GM23338 (cell line): ENCODE measurements at places on chromosomes 11 and 22. TPM values are rescaled to one million over a fixed set of nuclear protein-coding genes. Genes with fewer than 3 reads are reported as not detected.

DCDC1 gene
- total RNA-seq: 0.27 and 0.56 TPM in 2 replicates

UPB1 gene
- total RNA-seq: 0.16 TPM in 1 of 2 replicates, not detected in the other

TMEM191B gene
- 3.6 and 26.3 TPM in 2 replicates for total RNA-seq

KRTAP5-7 gene
- not detected in 2 replicates for total RNA-seq

TMEM45B gene
- 0.31 and 0.38 TPM in 2 replicates for total RNA-seq

APOBEC3G gene
- 2.6 and 3.3 TPM in 2 replicates for total RNA-seq

TNRC6B gene
- total RNA-seq: 41.4 and 46.9 TPM in 2 replicates

DNA sequence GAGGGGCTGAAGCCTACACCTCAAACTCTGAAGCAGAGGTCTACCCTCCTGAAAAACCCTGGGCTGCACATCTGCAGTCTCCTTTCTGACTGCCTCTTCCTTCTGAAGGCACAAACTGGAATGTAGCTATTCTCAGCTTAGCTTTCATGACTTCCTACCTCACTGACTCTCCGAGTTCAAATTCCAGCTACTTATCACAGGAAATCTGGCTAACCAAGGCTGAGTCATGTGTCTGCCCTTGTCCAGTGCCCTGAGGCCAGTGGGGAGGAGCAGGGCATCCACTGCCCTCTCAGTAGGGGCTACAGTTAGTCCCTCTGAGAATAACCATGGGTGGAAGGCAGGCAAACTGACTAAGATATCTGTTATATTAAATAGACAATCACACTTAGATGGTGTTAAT, 29.2 kb downstream of the PDGFD start:
- H3K4me1 ChIP-seq: no peaks in the 10 kb centered on the region
- no peak overlapping the region for H3K4me3 ChIP-seq
- DNase-seq: no peak

GRCh38 chr11:92224407-92225124, at the start of gene FAT3:
TSS of gene FAT3 (plus strand) at chr11:92224818. CDS start at chr11:92352113, 127,295 bp downstream.
- H3K36me3 ChIP-seq: peaks cover 7% of the 10 kb centered on the region; the same call in 1 of the 2 replicates
- DNase-seq: peak; percentile 81
- H3K27ac ChIP-seq: no peak within 1 kb of the TSS
- peak within 1 kb of the TSS; percentile 90 for H3K4me3 ChIP-seq
- peaks cover 67% of the 10 kb centered on the region for H3K4me1 ChIP-seq

- H3K27ac ChIP-seq: no peak overlapping the region
- no peaks in the 10 kb centered on the region for H3K36me3 ChIP-seq
- no peak overlapping the region for H3K4me3 ChIP-seq
- no peaks in the 10 kb centered on the region for H3K27me3 ChIP-seq
- H3K4me1 ChIP-seq: peaks cover 13% of the 10 kb centered on the region
Measured at GRCh38 chr11:112806876-112807275, 154.3 kb upstream of the NCAM1 start.

GRCh38 chr22:21904250-21904789, 36.9 kb upstream of the MAPK1 start:
- H3K4me3 ChIP-seq: no peak overlapping the region
- H3K27ac ChIP-seq: no peak overlapping the region
- H3K36me3 ChIP-seq: no peaks in the 10 kb centered on the region
- no peaks in the 10 kb centered on the region for H3K4me1 ChIP-seq
- no peaks in the 10 kb centered on the region for H3K27me3 ChIP-seq

- peak; percentile 69 for DNase-seq
- no peaks in the 10 kb centered on the region for H3K36me3 ChIP-seq
- H3K27me3 ChIP-seq: no peaks in the 10 kb centered on the region
- H3K27ac ChIP-seq: no peak overlapping the region
Measured at GRCh38 chr11:76419896-76420295, 24.9 kb upstream of the EMSY start.

DNA sequence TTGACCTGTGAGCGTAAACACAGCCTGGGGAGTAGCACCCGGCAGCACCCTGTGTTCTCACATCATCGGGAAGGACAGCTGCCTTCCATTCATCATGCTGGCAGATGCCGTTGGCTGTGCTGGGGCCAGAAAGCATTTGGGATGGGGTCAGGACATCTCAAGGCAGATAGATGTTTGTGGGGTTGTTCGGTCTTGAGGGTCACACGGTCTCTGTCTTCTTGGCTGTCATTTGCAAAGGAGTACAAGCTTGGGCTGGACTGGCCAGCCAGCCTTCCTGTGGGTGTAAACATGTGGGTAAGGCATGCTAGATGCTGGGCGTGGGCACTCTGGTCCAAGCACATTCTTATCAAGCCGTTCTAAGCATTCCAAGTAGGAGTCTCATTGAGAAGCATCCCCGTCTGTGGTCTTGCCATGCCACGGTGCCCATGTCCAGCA, 81.4 kb downstream of the TBC1D22A start:
- H3K4me3 ChIP-seq: no peak overlapping the region
- H3K4me1 ChIP-seq: no peaks in the 10 kb centered on the region
- H3K36me3 ChIP-seq: no peaks in the 10 kb centered on the region
- no peak overlapping the region for H3K27ac ChIP-seq
- DNase-seq: no peak

DNA sequence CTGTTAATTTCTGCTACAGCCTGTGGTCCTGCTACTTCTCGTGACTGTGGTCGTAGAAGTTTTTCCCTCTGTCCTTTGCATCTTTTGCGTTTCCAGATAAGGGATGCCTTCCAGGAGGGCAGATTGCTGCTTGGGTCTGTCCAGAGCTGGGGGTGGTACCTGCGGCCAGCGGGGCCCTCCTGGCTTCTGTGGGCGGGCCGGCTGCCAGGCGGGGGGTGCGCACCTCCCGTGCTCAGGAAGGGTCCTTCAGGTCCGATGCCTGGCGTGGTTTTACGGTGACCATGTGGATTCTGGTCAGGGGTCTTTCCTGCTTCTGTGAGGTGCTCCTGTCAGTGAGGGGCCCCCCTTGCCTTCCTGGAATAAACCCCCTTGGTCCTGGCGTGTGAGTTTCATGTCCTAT, 84.8 kb downstream of the KCNQ1 start:
- H3K27me3 ChIP-seq: no peaks in the 10 kb centered on the region
- no peak for DNase-seq
- H3K4me1 ChIP-seq: peaks cover 8% of the 10 kb centered on the region; the same call in 1 of the 2 replicates
- no peak overlapping the region for H3K4me3 ChIP-seq
- no peak overlapping the region for H3K27ac ChIP-seq

DNA sequence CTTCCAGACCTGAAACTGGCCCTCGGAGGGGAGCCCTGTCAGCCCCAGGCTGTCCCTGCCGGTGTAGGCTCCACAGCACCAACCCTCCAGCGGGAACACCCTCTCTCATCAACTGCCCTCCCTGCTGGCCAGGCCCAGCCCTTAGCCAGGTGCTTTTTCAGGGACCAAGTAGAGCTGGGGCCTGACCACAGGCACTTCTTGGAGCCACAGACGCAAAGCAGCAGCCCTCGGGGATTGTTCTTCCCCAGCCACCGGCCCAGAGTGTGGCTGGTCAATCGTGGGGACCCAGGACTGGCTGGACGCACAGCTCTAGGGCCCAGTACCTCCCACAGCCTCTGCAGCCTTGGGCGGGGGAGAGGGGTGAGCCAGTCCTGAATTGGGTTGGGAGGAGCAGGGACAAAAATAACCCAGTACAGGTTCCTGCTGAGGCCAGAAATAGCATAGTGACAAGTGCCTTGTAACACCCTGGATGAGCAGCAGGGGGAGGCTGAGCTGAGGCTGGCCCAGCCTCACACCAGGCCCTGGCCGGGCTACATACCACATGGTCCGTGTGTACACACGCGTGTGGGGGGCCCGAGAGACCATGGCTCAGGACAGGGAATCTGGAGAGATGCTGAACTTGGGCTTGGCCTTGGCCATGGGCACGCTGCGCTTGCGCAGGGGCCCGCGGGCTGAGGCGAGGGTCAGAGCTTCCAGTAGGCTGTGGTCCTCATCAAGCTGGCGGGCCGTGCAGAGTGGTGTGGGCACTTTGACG, 2.0 kb downstream of the KCNJ11 start:
- H3K27ac ChIP-seq: no peak overlapping the region
- peaks cover 7% of the 10 kb centered on the region; the same call in 1 of the 2 replicates for H3K4me1 ChIP-seq
- H3K36me3 ChIP-seq: no peaks in the 10 kb centered on the region
- no peaks in the 10 kb centered on the region for H3K27me3 ChIP-seq
- peak; percentile 73 for DNase-seq
- no peak overlapping the region for H3K4me3 ChIP-seq

DNA sequence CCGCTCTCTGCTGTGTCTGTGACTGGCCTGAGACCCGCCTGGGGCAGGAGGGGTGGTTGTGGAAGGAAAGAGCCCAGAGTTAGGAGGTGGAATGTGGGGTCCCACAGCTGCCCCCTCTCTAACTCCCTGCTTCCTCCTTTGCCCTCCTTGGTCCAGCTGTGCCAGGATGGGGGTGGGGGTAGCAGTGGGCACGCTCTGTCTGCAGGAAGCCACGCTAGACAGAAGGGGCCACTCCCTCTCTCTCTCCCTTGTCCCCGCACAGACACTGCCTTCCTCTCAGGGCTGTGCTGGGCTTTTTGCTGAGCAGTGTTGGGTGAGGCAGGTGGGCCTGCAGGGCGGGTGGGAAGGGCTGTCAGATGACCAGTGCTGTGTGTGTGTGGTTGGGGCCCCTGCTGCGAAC, 2.0 kb upstream of the SOX10 start:
- no peaks in the 10 kb centered on the region for H3K36me3 ChIP-seq
- H3K4me3 ChIP-seq: no peak overlapping the region
- peaks cover 10% of the 10 kb centered on the region for H3K4me1 ChIP-seq
- H3K27ac ChIP-seq: no peak overlapping the region
- peaks cover 25% of the 10 kb centered on the region for H3K27me3 ChIP-seq
- DNase-seq: no peak

- H3K4me1 ChIP-seq: peaks cover 30% of the 10 kb centered on the region
- no peak overlapping the region for H3K27ac ChIP-seq
- H3K4me3 ChIP-seq: no peak overlapping the region
- H3K36me3 ChIP-seq: no peaks in the 10 kb centered on the region
Measured at GRCh38 chr22:22130953-22131608, 113.5 kb upstream of the VPREB1 start.

- H3K4me1 ChIP-seq: peaks cover 32% of the 10 kb centered on the region
- H3K4me3 ChIP-seq: no peak overlapping the region
- no peak overlapping the region for H3K27ac ChIP-seq
- H3K36me3 ChIP-seq: no peaks in the 10 kb centered on the region
Measured at GRCh38 chr11:120200677-120201076, 10.2 kb upstream of the OAF start.

GRCh38 chr11:74357449-74357848, 40.8 kb downstream of the PGM2L1 start:
- peaks cover 32% of the 10 kb centered on the region for H3K36me3 ChIP-seq
- no peak overlapping the region for H3K4me3 ChIP-seq
- H3K27me3 ChIP-seq: no peaks in the 10 kb centered on the region
- H3K4me1 ChIP-seq: no peaks in the 10 kb centered on the region

GRCh38 chr22:40044102-40044869, 49.5 kb downstream of the FAM83F start:
- peak; percentile 99 for DNase-seq
- peak overlapping the region; percentile 53 for H3K4me3 ChIP-seq
- peaks cover 6% of the 10 kb centered on the region; the same call in 1 of the 2 replicates for H3K27me3 ChIP-seq
- H3K27ac ChIP-seq: peak overlapping the region; percentile 93; the same call in 1 of the 2 replicates
- H3K4me1 ChIP-seq: no peaks in the 10 kb centered on the region

- H3K4me1 ChIP-seq: no peaks in the 10 kb centered on the region
- H3K36me3 ChIP-seq: no peaks in the 10 kb centered on the region
- DNase-seq: no peak
- H3K27ac ChIP-seq: no peak overlapping the region
- no peaks in the 10 kb centered on the region for H3K27me3 ChIP-seq
Measured at GRCh38 chr22:47019012-47019790, 256.8 kb downstream of the TBC1D22A start.

DNA sequence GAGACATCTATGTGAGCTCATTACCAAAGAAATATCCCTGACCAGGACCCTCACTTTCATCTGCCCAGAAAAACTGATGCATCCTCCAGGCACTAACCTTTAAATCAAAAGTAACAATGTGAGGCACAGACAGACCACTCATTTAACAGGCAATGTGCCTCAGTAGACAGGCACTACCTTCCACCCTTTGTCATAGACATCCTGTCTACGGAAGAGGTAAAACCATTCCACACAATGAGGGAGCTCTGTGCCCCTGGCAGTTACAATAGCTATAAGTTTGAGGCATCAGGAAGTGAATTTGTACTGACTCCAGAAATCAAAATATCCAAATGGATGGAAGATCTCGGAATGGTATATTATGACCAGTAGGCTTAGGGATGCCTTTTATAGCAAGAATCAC, 6.7 kb upstream of the CAVIN3 start:
- no peak overlapping the region for H3K27ac ChIP-seq
- H3K36me3 ChIP-seq: no peaks in the 10 kb centered on the region
- DNase-seq: no peak
- no peak overlapping the region for H3K4me3 ChIP-seq
- no peaks in the 10 kb centered on the region for H3K27me3 ChIP-seq

GRCh38 chr11:19819148-19819547, 106.5 kb downstream of the NAV2 start:
- DNase-seq: peak; percentile 27
- peaks cover 52% of the 10 kb centered on the region for H3K4me1 ChIP-seq
- no peaks in the 10 kb centered on the region for H3K27me3 ChIP-seq
- H3K4me3 ChIP-seq: peak overlapping the region; percentile 17; the same call in 1 of the 2 replicates
- H3K27ac ChIP-seq: peak overlapping the region; percentile 96

GRCh38 chr22:46013460-46014416, 36.8 kb upstream of the WNT7B start:
- no peaks in the 10 kb centered on the region for H3K27me3 ChIP-seq
- DNase-seq: peak; percentile 90
- peak overlapping the region; percentile 72 for H3K27ac ChIP-seq
- peak overlapping the region; percentile 77 for H3K4me3 ChIP-seq
- H3K4me1 ChIP-seq: peaks cover 3% of the 10 kb centered on the region; the same call in 1 of the 2 replicates

DNA sequence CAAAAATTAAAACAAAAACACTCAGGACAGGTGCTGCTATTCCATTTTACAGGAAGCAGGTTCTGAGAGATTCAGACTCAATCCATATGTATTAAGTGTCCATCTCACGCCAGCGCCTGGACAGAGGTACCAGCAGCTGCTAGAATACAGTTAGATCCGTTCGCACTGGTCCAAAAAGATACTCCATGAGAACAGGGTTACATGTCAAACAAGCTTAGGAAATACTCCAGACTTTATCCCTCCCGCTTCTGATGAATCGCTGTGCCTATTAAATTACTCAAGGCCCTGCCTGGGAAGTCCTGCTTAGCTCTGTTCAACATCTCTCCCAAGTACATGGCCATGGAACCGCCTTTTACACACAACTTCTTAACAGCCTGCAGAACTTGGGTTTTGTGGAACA, 50.2 kb upstream of the SLC35C1 start:
- no peak overlapping the region for H3K27ac ChIP-seq
- H3K4me3 ChIP-seq: no peak overlapping the region
- no peaks in the 10 kb centered on the region for H3K27me3 ChIP-seq
- no peak for DNase-seq
- H3K4me1 ChIP-seq: peaks cover 14% of the 10 kb centered on the region; the same call in 1 of the 2 replicates

DNA sequence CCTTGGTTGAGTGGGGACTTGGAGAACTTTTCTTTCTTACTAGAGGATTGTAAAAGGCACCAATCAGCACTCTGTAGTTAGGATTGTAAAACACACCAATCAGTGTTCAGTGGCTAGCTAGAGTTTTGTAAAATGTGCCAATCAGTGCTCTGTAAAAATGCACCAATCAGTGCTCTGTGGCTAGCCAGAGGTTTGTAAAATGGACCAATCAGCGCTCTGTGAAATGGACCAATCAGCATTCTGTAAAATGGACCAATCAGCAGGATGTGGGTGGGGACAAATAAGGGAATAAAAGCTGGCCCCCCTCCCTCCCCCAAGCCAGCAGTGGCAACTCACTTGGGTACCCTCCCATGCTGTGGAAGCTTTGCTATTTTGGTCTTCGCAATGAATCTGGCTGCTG, 5.5 kb upstream of the DRG1 start:
- no peak overlapping the region for H3K4me3 ChIP-seq
- no peak for DNase-seq
- H3K27me3 ChIP-seq: no peaks in the 10 kb centered on the region
- H3K27ac ChIP-seq: no peak overlapping the region
